Fibroblast of skin of scalp (primary cell): ENCODE measurements at places on chromosomes 6 and 20.

GRCh38 chr6:1796706-1797529 is 187.2 kb downstream of the FOXC1 start:
- DNase-seq: peak; percentile 57

GRCh38 chr20:44730441-44730840 is 15.2 kb upstream of the KCNK15 start:
- DNase-seq: peak; percentile 98

DNA sequence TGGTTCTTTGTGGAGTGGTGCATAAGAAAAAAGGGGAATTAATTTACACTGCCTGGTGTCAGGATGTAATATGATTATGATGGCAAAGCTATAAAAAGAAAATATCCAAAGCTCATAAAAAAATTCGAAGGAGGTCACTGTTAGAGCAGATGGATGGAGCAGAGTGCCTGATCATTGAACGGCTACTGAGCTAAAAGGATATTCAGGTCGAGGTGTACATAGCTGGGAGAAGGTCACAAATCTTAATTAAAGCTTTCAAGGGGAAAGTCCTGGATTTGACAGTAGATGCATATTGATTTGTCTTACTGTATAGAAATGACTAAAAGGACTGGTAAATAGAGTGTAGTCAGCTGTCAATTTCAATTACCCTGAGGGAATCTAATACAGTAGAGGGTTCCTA is 84.4 kb downstream of the PKIB start:
- no peak for DNase-seq

- DNase-seq: peak; percentile 46
Measured at GRCh38 chr6:15462717-15463525, 199.9 kb downstream of the DTNBP1 start.

DNA sequence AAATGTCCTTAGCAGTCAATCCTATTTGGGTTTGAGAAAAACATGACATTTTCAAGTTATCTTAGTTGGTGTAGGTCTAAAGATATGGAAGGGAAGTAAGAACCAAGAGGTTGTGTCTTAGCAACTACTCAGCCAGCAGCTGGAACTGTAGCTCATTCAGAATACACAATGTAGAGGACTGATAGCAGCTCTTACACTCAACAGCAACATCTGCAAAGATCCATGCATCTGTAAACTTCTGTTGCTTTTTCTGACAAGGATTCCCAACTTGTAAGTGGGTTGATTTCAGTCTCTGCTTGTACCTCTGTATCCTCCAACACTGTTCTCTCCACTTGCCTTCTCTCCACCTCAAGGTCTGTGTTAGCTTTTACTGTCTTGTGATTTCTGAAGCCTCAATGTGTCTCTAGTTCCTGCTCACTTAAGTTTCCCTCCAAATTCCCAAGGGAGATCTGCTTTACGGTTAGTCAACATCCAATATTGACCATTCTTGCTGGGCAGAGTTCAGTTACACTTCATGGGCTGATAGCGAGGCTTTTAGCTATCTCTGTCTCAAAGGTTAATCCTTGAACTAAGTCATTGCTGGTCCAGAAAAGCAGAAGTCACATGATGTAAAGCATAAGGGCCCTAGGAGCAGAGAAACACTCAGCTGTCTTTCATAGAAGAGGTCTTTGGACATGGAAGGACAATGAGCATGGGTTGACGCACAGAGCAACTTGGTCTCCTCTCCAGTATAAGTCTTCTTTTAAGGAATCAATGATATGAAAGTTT is 71.6 kb upstream of the LGSN start:
- DNase-seq: no peak

DNA sequence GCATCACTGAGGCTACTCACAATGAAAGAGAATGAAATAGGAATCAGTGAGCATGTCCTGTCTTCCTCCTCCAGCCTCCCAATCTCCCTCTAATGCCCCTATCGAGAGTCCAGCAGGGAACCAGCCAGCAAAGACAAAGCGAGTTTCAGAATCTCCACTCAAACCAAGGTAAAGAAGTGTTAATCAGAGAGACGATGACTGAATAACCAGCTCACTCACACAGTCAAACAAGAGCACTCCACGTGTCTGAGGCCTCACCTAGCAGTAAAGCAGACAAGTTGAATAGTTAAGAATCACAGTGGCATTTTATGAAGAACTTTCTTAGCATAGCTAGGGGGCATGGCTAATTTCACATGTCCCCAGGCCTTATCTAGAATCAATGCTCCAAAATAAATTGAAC is 3.3 kb upstream of the TREM1 start:
- no peak for DNase-seq

DNA sequence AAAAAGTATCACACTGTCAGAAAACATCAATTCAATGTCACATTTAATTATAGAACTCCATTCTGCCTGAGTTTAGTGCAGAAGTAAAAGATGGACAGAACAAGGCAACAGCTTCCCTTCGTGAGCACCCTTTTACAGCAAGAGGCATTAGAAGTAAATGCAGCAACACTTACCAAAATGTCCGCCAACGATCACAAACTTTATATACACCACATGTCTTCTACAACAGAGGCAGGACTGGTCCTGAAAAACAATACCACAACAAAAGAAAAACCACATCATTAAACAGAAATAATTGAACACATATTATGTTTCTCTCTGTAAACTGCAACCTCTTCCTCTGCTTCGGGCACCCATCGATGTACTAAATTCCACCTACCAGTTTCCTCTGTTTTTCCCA is 92.9 kb downstream of the FYN start:
- no peak for DNase-seq

DNA sequence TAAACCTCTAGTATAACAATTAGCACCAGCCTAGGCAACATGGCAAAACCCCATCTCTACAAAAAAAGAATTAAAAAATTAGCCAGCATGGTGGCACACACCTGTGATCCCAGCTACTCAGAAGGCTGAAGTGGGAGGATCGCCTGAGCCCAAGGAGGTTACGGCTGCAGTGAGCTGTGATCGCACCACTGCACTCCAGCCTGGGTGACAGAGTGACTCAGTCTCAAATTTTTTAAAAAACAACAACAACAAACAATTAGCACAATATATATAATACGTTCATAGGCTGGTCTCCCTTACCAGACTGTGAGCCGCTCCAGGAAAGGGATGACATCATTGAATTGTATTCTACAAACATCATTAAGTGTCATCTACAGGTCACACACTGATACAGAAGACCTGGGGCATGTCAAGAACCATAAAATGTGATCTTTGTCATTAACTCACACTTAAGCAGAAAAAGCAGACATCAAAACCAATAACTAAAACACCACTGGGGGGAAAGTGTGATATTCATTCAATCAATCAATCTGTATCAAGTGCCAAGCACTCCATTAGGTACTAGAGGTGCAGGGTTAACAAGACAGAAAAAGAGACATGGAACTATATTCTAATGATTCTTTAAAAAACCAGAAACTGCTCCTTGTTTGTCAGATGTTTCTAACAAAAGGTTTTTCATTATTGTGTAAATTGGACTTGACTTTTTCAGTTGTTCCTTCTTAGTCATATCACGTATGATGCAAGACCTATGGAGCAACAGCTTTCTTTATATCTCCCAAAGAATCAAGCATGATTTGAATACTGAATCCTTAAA is 17.8 kb downstream of the MAP3K5 start:
- peak; percentile 50 for DNase-seq

GRCh38 chr6:129621252-129621651 is 88.7 kb downstream of the ARHGAP18 start:
- DNase-seq: no peak

DNA sequence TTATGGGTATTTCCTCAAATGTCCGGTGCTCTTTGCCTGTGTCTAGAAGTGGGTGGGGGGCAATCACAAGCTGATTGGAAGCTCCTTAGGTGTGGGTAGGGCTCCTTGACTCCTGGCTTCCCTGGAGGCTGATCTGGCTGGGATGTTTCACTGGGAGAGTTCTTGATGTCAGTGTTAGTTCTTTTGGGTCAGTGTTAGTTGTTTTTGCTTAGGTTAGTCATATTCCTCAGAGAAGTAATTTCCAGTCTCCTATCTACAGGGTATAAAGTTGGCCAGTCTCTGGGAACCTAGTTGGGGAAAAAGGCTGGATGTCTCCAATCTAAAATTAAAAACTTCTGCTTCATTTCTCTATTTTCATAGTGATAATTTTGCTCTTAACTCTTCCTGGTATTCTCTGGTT is 23.6 kb downstream of the CDC5L start:
- no peak for DNase-seq

GRCh38 chr20:15166744-15167143 is 829.3 kb upstream of the FLRT3 start:
- no peak for DNase-seq

DNA sequence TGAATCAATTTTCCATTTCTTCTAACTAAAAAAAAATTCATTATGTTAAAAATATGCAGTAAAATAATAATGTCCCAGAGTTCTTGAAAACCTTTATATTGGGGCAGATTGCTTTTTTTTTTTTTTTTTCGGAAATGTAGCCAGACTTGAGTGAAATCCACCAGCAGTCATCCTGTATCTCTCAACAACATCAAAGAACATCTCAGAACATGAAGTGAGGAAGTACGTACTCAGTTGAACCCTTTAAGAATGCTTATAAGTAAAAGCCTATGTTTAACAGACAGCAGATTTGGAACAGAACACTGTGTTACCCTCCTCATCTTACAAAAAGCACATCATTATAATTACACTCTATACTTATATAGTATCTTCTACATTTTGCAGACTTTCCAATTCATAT is 51.0 kb upstream of the SUPT3H start:
- no peak for DNase-seq

DNA sequence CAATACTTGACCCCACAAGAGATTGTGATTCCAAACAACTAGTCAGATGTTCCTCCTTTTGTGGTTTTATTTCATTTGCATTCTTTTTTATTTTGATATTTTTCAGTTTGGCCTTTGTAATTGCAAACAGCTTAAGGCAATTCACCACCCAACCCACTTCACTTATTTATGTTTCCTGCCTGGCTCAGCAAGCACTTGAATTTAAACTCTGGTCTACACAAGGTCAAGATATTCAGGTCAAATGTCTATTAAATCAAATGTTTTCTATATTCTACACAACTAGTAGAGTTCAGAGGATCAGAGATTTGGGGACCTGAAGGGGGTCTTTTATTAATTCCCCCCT is 100.1 kb downstream of the SGK1 start:
- DNase-seq: no peak

GRCh38 chr6:16683641-16684194 is 77.5 kb downstream of the ATXN1 start:
- peak; percentile 84 for DNase-seq

GRCh38 chr6:168314948-168315347 is 4.6 kb downstream of the DACT2 start:
- peak; percentile 48 for DNase-seq

DNA sequence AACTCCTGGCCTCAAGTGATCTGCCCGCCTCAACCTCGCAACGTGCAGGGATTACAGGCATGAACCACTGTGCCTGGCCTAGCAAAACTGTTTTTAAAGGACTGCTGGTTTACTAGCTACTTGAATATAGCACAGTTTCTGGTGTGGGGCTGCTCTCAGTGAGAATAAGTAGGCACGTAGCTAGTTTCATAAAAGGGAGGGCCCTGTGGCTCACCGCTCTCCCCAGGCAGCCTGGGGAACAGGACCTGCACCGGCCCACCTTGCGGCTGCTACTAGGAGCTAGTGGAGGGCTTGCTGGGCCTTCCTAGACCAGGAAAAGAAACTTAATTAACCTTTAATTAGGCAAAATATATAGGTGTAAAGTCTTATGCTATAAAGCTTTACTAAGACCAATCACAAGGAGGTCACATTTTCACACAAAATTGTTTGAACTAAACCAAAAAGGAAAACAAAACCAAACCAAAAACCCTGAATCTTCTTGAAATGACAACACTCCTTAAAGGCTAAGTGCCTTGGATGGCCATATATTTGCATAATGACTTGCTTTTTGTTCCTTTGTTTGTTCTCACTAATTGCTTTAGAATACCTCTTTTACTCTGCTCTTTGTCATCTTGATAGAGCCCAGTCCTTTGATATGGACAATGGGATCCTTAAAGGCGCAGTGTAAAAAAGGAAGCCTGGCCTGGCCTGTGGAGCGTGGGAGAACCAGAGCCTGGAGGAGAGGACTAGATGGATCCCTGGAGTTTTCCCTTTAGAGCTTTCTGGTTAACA is 69.5 kb upstream of the SAMD5 start:
- DNase-seq: no peak

GRCh38 chr20:10958279-10958678 is 284.5 kb upstream of the JAG1 start:
- DNase-seq: no peak

- no peak for DNase-seq
Measured at GRCh38 chr20:19975901-19976300, 41.3 kb upstream of the NAA20 start.

- peak; percentile 98 for DNase-seq
Measured at GRCh38 chr6:31541658-31542521, at the start of gene DDX39B. Gene DDX39B (minus strand): TSS chr6:31542003. CDS start chr6:31540532, 1,471 bp downstream.

DNA sequence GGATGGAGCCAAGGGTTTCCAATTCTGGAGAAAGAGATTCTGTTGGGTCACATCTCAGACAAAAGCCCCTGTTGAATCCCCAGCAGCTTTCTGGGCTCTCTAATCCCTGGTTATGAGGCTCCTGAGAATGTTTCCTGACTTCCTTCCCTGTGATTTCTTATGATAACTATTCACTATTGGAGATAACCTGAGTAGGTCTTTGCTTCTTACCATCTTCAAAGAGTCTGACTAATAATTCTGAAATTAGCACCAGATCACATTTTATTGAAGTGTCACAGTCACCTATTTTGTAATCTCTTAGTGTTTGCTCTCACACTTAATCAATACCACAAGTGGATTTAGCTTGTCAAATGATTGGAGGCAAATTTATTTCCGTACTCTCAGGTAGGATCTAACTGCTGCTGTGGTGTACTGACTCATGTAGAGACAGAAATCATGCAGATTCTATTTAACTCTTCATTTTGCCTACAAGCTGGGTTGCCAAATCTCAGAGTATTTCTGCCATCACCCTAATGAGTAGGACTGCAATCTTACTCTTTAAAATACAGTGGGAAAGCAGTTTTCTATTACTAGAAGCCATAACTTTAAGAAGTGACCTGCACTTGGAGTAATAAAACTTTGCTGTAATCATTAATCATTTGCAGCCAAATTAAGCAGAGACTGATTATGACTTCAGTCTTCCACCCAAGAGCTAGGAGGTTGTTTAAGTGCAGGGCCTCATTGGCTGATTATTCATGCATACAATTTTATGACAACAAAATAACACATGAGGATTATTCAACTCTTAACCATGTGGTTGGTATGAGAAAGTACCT is 422.1 kb downstream of the EPM2A start:
- no peak for DNase-seq

GRCh38 chr6:29439006-29439405 is at the start of gene OR10C1:
Gene OR10C1 (plus strand): TSS chr6:29439306. CDS start chr6:29440016, 710 bp downstream.
- DNase-seq: no peak

- no peak for DNase-seq
Measured at GRCh38 chr20:36487069-36487468, 54.2 kb upstream of the MYL9 start.

GRCh38 chr6:156883497-156884252 is 106.5 kb downstream of the ARID1B start:
- DNase-seq: no peak

GRCh38 chr20:53162251-53162835 is 190.2 kb downstream of the TSHZ2 start:
- peak; percentile 63 for DNase-seq

DNA sequence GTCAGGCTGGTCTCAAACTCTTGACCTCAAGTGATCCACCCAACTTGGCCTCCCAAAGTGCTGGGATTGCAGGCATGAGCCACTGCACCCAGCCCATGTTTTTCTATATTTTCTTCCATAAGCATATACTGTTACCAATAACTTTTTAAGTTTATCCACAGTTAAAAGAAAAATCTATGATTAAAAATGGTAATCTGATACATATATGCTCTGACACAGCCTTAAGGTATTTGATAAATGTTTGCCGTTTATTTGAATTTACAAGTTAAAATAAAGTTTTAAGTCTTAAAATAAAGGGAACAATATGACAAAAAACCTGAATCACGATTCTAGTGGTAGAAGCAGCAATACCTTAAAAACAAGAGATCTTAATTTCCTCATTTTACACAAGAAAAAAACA is 5.2 kb downstream of the STK38 start:
- no peak for DNase-seq
